Right lung (tissue), 10 donors: ENCODE measurements at places on chromosomes 1 and 21. TPM values are rescaled to one million over a fixed set of nuclear protein-coding genes. Genes with fewer than 3 reads are reported as not detected.

DNA sequence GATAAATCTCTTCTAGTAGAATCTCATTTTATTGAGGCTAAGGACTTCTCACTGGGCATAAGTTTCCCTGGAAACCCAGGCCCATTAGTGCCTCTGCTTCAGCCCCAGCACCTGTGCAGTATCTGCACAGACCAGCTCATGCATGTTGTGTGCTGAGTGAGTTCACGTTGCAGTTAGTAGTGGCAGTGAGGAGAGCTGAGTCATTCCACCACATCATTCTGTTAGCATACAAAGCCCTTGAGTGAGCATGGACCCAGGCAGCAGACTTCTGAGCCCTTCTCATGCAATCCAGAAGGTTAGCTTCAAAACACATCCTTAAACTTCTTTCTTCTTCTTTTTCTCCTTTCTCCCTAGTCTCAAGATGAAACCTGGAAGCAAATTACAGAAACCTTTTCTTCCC is 45.8 kb upstream of the NTPCR start:
- no peak for DNase-seq

Gene PLEKHN1
- 0.29 TPM for polyA plus RNA-seq

Gene SLC6A9
- 16.1 TPM for polyA plus RNA-seq

DNA sequence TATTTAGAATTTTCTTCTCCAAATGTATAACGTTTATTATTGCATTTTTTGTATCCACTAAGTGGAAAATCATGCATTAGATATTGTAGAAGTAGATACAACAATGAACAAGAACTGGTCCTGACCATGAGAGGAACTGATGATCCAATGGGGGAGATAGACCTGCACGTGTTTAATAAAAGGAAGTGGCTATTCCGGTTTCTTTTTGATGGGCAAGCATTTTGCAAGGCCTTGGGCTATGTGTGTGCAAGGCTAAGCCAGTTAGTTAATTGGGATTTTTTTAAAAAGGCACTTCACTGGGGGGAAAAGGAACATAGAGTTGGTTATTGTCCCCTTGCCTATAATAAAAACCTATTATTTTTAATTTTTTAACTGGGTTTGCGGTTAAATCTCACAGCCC is 961 bp upstream of the VCAM1 start:
- no peak for DNase-seq

DNA sequence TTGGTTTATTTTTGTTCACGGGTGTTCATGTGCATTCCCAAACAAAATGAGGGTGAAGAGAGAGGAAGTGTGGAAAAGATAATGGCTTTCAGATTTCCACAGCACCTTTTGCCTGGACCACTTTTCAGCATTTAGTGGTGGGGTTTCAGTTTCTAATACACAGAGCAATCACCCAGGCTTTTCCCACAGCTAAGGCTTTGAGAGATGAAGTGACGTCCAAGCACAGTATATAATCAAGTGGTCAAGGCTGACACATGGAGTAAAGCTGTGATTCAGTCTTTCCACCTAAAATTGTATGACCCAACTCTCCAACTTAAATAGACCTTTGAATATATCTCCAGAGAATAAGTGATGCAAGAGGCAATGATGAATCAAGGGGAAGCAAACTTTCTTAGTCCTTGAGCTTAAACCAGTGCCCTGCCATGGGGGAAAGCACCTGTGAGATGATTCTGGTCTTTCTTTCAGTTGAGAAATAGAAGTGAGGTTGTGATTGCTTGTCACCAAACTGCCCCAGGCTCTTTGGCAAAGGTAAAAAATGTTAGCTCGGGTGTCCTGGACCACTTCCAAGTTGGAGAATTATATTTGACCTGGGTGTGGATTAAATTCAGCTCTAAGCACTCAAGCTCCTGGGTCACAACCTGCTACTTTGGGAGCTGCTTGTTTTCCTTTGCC is 2.4 kb upstream of the PIK3R3 start:
- no peak for DNase-seq

- DNase-seq, result no peak
Measured at GRCh38 chr1:27527890-27528817, 38.2 kb upstream of the WASF2 start.

DNA sequence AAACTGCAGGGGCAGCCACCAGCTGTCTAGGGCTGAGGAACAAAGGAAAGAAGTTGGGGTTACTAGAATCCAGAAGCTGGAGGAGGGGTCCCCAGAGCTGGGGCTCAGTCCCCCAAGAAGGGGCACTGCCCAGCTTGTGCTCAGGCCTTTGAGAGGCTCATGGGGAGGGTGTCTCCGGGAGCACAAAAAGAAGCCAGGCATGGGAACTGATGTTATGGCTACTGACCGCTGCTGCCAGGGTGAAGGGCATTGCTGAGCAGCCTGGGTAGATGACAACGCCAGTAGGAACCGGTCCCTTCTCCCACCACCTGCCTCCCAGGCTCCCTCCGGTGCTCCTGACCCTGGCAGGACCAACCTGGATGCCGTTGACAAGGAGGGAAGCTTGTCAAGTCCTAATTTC is 762.5 kb upstream of the TPTE start:
- no peak for DNase-seq

DNA sequence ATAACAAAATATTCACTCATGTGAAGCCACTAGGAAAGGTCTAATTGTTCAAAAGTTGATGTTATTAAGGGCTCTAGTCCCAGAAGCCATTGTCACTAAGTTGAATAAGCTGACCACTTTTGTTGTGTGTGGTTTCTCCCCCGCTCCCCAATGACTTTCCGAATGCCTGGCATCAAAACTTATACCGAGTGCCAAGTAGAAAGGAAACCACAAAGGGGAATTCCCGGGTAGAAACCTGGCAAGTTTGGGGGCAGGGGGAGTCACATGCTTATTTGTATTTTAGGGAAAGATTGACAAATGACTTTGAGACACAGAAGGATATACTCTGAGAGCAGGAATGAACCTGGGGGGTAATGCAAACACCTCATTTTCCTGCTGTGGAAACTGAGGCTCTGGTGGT is 154.1 kb downstream of the TGFBR3 start:
- no peak for DNase-seq

Gene SLC22A15
- 3.8 TPM for polyA plus RNA-seq

Gene FOXO6
- polyA plus RNA-seq, result 4.3 TPM

Gene OR10J5
- polyA plus RNA-seq, result not detected

DNA sequence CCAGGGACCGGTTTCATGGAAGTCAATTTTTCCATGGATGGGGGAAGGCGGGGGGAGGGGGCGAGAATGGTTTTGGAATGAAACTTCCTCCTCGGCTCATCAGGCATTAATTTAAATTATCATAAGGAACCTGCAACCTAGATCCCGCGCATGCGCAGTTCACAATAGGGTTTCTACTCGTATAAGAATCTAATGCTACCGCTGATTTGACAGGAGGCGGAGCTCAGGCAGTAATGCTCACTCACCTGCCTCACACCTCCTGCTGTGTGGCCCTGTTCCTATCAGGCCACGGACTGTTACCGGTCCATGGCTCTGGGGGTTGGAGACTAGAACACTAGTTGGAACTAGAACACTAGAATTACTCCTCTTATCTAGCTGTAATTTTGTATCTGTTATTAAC is 38.0 kb downstream of the PRRX1 start:
- DNase-seq, result no peak

Gene CFHR3
- polyA plus RNA-seq, result 1.3 TPM

Gene F3
- polyA plus RNA-seq, result 5.6 TPM

DNA sequence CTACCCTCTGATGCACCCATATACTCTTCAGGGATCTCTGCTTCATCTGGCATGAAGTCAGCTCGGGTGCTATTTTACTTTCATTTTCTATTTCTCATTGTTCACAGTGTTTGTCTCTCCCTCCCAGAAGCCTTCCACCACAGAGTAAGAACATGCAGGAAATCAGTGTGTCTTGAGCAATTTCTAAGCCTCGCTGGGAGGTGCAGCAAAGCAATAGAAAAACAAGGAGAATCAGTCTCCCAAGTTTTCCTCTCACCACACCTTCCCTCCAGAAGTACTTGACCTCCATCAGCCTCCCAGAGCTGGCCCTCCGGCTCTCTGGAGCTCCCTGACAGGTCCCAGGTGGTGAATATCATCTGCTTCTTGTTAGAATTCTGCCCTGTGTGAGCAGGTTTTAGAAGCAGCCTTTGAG is 594.7 kb upstream of the CAMK1G start:
- DNase-seq, result peak; percentile 35

- no peak for DNase-seq
Measured at GRCh38 chr1:216390956-216391355, 32.3 kb downstream of the USH2A start.

DNA sequence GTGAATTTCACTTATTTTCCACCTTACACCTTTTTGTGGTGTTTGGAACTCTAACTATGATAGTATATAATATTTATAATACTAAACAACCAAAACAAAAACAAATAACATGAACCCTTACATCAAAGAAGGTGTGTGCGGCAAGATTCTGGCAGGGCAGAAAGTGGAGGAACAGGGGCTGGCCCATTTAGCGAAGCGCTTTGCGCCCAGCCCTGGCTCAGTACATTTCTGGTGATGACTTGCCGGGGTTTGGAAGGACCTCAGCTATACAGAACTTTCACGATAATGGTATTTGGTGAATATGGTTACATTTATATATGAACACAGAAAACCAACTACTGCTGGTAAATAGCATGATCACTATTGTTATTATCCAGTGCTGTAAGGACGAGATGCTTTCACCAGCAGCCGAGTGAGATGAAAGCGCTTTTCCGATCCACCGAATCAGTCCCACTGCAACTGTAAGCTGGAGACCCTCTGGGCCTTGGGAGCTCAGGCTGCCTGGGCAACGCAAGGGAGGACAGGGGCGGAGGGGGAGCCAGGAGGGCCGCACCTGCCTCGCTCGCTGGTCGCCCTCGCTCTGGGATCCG is 63.9 kb downstream of the CD247 start:
- no peak for DNase-seq
